ENCODE measurements at places on chromosomes 6 and 20.

- DNase-seq, result no peak
Observed at GRCh38 chr20:58155148-58155925, 73.1 kb downstream of the ANKRD60 start.

GRCh38 chr6:47715782-47716181 lies 17.4 kb downstream of the ADGRF4 start:
- no peak for DNase-seq

DNA sequence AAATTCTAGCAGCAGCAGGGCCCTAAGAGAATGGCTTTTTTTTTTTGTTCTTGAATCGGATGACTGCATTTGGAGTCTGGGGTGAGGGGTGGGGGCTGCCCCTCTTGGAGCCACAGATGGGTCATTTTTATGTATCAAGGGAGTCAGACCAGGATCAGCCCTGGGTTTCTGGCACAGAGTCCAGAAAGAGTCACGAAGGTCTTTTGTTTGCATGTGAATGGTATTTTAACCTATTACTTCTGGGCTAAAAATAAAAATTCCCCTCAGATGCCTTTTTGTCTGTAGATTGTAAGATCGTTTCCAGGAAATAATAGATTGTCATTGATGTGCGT lies 72.5 kb downstream of the PHACTR3 start:
- DNase-seq, result no peak

DNA sequence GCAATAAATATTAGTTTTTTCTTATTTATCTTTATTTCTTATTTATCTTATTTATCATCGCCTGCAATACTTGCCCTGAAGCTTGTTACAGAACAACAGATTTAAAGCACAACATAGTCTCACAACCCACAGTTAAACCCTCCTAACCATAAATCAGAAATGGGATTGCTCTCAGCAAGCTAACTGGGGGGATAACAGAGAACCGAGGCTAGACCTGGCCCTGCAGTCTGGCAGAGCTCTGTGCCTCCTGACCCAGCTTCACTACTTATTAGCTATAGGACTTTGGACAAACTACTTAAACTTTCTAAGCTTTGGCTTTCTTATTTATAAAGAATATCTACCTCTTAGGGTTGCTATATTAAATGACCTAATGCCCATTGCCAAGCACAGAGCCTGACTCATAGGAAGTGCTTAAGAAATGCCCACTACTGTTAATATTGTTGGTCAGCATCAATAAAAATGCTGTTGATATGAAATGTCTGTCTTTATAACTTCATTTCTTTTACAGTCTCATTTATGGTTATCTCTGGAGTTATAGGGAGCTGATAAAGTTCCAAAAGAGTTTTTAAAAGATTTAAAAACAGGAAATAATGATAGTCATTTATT lies 87.9 kb upstream of the BEND6 start:
- no peak for DNase-seq

- no peak for DNase-seq
Observed at GRCh38 chr6:162289972-162290371, 437.6 kb downstream of the PRKN start.

DNA sequence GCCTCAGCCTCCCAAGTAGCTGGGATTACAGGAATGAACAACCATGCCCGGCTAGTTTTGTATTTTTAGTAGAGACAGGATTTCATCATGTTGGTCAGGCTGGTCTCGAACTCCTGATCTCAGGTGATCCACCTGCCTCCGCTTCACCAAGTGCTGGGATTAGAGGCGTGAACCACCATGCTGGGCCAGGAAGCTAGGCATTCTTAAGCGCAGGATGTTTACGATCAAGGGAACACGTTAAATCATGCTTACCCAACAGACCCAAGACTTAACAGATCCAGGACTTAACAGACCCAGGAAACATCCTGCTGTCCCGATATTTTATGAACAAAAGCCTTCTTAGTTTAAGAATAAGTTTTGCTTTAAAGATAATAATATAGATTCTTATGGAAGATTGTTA lies 9.1 kb downstream of the PTGIS start:
- no peak for DNase-seq

DNA sequence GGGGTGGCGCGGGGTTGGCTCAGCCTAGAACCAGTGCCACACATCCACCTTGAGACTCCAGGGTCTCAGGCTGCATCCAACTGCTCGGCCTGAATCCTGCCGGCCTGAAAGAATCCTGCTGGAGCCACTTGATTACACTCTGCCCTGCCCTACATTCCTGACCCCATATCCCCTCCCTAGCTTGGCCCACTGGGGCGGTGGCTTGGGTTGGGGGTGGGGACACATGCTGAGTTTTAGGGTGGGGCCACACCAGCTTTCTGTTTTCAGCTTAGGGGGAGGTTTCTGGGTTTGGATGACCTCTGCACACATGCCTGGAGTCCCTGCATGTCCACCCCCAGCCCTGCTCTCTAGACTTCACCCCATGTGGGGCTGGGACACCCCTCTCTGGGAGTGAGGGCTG lies 6.8 kb downstream of the ITPR3 start:
- no peak for DNase-seq

DNA sequence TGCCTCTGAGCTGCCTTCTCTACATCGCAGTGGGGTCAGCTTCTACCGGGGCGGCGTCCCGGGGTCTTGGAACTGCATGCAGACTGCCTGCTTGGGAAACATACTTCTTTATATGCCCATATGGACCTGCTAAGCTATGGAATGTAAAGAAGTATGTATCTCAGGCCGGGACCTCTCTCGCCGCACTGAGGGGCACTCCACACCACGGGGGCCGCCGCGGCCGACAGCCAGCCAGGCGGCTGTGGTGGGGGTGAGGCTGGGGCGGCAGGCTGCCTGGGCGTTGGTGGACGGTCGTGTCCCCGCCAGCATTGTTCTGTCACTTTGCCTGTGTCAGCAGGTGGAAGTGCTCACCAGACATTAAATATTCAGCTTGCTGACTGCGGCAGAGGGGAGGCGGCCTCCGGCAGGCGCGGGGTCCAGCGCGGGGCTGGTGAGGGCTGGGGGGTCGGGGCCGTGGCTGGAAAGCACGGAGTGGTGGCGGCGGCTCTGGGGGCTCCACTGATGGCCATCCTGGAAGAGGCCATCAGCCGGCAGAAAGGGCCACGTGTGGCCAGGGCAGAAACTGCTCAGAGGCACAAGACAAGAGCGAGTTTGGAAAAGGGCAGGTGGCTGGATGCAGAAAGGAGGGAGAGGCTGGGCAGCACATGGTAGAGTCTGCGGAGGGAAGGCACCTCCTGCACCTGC lies 78.6 kb upstream of the GATA5 start:
- no peak for DNase-seq

- no peak for DNase-seq
Observed at GRCh38 chr6:161415302-161415855, 141.5 kb upstream of the AGPAT4 start.

GRCh38 chr20:19758501-19759331 lies 658 bp downstream of the RIN2 start:
- DNase-seq, result no peak

DNA sequence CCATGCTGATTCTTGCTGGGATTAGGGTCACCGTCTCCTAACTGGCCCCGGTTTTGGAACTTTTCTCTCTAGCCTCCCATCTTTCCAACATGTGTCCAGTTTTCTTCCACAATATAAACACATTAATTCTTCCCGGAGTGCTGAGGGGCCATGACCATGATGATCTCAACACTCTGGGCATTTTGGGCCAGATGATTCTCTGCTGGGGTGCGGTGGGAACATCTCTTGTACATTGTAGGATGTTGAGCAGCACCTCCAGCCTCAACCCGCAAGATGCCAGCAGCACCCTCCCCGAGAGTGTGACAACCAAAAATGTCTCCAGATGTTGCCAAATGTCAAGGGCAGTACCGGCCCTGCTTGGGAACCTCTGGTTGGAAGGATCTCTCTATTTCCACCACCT lies 164.8 kb downstream of the TFAP2C start:
- no peak for DNase-seq

GRCh38 chr6:105388392-105388791 lies 14.5 kb downstream of the PREP start:
- no peak for DNase-seq

- DNase-seq, result no peak
Observed at GRCh38 chr20:4889446-4889845, 111.9 kb downstream of the SLC23A2 start.

- DNase-seq, result no peak
Observed at GRCh38 chr6:46412662-46413061, 78.6 kb downstream of the RCAN2 start.

DNA sequence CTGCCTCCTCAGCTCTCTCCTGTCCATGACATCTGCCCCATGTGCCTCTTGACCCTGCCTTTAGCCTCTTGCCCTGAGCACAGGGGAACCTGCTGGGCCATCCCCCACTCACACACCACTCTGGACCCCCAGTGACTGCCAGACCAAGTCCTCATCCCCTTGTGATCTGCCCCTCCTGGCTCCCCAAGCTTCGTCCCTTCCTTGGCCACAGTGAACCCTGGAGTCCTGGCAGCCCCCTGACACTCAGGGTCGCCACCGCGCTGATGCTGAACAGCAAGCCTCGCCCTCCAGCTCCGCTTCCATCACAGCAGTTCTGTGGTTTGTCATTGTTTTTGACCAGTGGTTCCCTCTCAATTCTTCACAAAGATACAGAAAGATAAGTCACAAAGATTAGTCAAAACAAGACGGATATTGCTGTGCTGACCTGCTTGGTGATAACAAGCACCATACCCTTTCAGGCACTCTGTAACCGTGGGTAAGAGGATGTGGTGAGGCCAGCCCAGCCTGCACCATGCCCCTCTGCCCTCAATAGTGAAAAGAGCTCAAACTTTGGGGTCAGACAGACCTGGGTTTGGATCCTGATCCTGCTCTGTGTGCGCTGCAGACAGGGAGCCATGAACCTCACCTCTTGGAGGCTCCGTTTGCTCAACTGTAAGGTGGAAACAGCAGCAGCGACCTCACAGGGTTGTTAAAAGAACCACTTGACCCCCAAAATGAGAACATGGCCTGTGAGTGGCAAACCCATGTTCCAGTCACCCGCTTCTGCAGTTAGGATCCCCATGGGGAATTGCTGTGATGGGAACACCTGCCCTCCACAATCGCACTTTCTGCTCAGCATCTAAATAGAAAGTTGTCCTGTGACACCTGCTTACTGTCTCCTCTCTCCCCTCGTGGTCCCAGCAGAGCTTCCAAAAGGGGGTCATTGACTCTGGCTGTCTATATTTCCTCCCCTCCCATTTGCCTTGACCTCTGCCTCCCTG lies 114.5 kb downstream of the TOX2 start:
- DNase-seq, result no peak

DNA sequence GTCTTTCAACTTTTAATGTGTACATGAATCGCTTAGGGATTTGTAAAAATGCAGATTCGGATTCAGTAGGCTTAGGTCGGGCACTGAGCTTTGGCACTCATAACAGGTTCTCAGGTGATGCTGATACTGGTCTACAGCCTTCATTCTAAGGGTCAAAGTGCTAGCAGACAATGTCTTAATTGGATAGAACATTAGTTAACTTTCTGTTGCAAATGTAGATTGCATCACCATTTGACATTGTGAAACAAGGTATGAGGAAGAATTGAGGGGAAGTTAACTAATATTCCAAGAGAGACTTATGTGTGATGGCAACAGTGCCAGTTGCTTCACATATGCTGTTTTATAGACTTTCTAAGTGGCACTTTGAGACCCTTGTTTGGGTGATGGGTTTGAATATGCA lies 86.9 kb downstream of the MLIP start:
- DNase-seq, result no peak

- DNase-seq, result no peak
Observed at GRCh38 chr6:166420351-166420750, 37.6 kb upstream of the MPC1 start.

DNA sequence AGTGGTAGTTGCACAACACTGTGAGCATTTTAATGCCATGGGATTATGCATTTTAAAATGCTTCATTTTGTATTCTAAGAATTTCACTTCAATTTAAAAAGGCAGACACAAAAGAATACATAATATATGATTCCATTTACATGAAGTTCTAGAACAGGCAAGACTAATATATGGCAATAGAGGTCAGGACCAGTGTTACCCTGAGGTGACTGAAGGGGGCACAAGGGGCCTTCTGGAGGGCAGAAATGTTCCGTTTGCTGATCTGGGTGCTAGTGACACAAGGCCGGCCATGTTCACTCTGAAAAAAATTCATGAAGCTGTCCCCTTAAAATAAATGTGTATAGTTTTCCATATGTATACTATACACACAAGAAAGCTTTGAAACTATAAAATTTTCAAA lies 28.5 kb downstream of the TASP1 start:
- no peak for DNase-seq

GRCh38 chr6:142950291-142950690 lies 5.3 kb upstream of the HIVEP2 start:
- DNase-seq, result no peak

- no peak for DNase-seq
Observed at GRCh38 chr20:32539026-32539816, 45.9 kb downstream of the NOL4L start.

- DNase-seq, result no peak
Observed at GRCh38 chr20:15199698-15200097, 862.3 kb upstream of the FLRT3 start.

DNA sequence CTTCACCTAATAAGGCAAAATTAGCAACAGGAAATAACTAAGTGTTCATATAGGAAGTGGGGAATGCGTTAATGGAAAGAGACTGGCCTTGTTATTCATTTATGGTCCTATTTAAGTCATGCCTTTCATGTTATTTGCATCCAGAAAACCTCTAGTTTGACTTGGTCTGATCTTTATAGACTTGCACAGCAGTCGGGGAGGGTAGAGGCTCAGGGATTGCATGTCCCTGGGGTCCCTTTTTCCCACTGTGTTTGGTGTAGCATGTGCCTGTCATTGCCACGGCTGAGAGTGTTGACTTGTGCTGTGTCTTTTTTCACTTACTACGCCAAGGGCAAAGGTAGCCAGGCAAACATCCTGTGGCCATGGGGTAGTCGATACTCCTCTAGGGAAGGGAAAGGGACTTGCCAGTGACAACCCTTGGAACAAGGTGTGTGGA lies 105.4 kb upstream of the RIN2 start:
- no peak for DNase-seq

DNA sequence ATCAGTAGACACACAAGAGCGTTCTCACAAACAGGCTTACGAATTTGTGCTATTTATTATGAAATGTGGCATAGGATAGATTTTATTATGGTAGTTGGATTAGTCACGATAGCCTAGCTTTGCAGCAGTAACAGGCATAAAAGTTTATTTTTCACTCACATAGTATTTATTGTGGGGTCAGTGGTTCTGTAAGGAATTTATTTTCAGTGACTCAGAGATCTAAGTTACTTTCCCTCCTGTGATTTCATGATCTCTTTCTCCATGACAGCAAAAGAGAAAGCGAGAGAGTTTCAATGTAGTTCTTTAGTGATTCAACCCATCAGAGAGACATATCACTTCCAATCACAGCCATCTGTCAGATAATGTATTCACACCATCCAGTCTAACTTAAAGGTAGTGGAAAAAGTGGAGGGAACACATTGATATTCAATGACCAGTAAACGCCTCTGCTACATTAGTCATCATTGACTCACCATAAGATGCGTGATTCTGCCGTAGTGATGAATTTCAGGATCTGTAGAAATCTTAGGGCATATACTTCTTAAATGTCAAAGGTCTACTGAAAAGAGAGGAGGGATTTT lies 605.5 kb downstream of the HDGFL1 start:
- DNase-seq, result no peak

DNA sequence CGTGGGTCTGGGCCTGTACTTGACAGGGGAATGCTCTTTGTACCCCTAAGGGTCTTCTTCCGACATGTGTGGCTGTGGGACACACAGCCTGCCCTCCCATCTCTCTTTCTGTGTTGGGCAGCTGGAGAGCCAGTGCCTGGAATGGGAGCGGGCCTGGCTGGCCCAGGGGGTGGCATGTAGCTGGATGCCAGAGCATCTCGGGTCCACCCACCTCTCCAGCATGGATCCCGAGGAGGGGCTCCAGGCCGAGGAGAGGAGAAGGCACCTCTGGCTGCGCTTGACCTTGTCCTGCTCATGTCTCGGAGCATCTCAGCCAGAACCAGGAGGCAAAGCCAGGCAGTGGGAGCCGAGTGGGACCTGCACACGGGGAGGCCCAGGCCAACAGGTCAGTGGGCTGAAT lies 16.0 kb downstream of the CDH4 start:
- no peak for DNase-seq
